ENCODE measurements at places on chromosomes 4 and X. TPM values are rescaled to one million over a fixed set of nuclear protein-coding genes. Genes with fewer than 3 reads are reported as not detected.

KLF8 gene
- 16.3 TPM for total RNA-seq

DNA sequence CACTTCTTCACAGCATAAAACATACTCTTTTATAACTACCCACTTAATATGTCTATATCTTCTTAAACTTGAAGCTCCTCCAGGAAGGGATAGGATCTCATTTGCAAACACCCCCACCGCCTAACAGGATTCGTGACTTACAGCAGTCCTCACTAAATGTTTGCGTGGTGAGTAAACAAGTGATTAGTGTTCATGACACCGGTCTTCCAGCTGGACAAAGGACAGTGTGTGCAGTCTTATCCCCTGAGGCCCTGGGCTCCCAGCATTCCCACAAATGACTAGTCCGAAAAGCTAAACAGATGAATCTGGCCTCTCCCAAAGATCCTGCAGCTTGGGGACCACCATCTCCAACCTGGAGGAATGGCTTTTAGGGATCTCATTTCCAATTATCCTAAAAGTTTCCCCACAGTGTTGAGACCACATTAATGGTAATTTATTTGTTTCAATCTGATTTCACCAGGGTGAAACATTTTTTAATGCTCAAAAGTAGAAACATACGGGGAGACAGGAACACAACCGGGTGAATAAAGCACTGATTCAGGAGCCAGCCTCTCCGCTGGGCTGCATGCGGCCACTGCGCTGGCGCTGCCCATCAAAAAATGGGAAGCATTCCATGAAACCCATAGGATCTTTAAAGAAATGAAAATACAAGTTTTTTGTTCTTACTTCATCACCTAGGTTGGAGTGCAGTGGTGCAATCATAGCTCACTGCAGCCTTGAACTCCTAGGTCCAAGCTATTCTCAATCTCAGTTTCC lies 69.2 kb downstream of the HADH start:
- H3K27ac ChIP-seq, result no peak overlapping the region
- DNase-seq, result no peak

GRCh38 chr4:89929425-89930159 lies 34.9 kb downstream of the MMRN1 start:
- no peaks in the 10 kb centered on the region for H3K36me3 ChIP-seq
- no peak overlapping the region for H3K27ac ChIP-seq
- H3K27me3 ChIP-seq, result no peaks in the 10 kb centered on the region
- H3K4me3 ChIP-seq, result no peak overlapping the region

DNA sequence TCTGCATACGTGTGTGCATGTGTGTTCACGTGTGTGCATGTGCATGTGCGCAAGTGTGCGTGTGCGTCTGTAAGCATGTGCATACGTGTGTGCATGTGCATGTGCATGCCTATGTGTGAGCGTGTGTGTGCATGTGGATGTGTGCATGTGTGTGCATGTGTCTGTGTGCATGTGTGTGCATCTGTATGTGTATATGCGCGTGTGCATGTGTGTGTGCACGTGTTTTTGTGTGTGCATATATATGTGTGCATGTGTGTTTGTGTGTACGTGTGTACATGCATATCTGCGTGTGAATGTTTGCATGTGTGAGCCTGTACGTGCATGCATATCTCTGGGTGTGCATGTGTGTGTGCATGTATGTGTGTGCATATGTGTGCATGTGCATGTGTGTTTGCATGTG lies 35.7 kb upstream of the DRD5 start:
- DNase-seq, result no peak
- no peak overlapping the region for H3K4me3 ChIP-seq
- H3K4me1 ChIP-seq, result no peaks in the 10 kb centered on the region

GRCh38 chr4:107922486-107923473 lies 8.6 kb upstream of the CYP2U1 start:
- H3K4me1 ChIP-seq, result no peaks in the 10 kb centered on the region
- H3K27me3 ChIP-seq, result no peaks in the 10 kb centered on the region
- DNase-seq, result no peak
- no peak overlapping the region for H3K27ac ChIP-seq
- no peaks in the 10 kb centered on the region for H3K36me3 ChIP-seq

DNA sequence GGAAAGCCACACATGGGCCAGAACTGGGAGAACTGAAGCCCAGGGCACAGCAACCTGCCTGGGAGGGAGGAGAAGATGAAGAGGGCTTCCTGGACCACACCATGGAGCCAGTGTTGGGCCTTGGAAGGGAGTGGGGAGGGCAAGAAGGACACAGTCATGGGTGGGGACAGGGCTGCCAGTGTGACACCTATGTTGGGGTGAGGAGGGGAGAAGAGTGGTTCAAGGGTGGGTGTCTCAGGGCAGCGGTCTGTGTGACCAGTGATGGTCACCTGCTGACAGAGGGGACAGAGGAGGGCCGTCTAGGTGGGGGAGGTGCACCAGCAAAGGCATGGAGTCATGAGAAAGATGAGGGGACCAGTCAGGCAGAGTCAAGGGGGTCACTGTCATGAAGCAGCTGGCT lies 13.8 kb downstream of the MAGED2 start:
- H3K27ac ChIP-seq, result no peak overlapping the region
- DNase-seq, result no peak
- no peaks in the 10 kb centered on the region for H3K36me3 ChIP-seq

- no peak overlapping the region for H3K27ac ChIP-seq
- H3K27me3 ChIP-seq, result no peaks in the 10 kb centered on the region
- peak; percentile 45 for DNase-seq
- no peaks in the 10 kb centered on the region for H3K36me3 ChIP-seq
These were observed 103.8 kb downstream of the SHOX start for GRCh38 chrX:734362-734761.

- no peak for DNase-seq
- H3K4me3 ChIP-seq, result no peak overlapping the region
- H3K27ac ChIP-seq, result no peak overlapping the region
- H3K27me3 ChIP-seq, result no peaks in the 10 kb centered on the region
- H3K4me1 ChIP-seq, result no peaks in the 10 kb centered on the region
- no peaks in the 10 kb centered on the region for H3K36me3 ChIP-seq
These were observed 109.2 kb downstream of the PHKA2 start for GRCh38 chrX:18874560-18875255.

GRCh38 chr4:61273233-61273632 lies 73.1 kb downstream of the ADGRL3 start:
- DNase-seq, result no peak
- no peak overlapping the region for H3K27ac ChIP-seq
- H3K27me3 ChIP-seq, result no peaks in the 10 kb centered on the region
- no peak overlapping the region for H3K4me3 ChIP-seq

DNA sequence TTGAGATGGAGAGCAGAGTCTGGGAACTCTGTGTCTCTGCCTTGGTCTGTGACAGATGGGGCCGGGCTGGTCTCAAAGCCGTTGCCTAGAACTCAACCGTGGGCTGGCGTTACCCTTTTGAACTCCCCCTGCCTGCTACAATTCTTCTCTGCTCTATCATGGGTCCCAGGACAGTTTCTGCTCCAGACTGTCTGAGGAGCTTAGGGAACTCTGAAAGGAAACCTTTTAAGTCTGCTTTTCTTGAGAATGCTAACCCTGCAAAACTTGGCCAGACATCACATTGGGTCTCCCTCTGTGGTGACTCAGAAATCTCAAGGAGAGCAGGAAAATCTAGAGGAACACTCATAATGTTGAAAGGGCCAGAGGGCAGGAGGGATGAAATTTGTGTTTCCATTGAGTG lies 240.6 kb downstream of the CBR4 start:
- no peak for DNase-seq
- no peak overlapping the region for H3K4me3 ChIP-seq
- no peak overlapping the region for H3K27ac ChIP-seq
- H3K27me3 ChIP-seq, result no peaks in the 10 kb centered on the region

GRCh38 chrX:102934624-102935023 lies 2.4 kb upstream of the RAB40AL start:
- no peak for DNase-seq
- H3K4me1 ChIP-seq, result no peaks in the 10 kb centered on the region
- H3K36me3 ChIP-seq, result no peaks in the 10 kb centered on the region
- no peak overlapping the region for H3K4me3 ChIP-seq
- H3K27ac ChIP-seq, result no peak overlapping the region
- H3K27me3 ChIP-seq, result no peaks in the 10 kb centered on the region

DNA sequence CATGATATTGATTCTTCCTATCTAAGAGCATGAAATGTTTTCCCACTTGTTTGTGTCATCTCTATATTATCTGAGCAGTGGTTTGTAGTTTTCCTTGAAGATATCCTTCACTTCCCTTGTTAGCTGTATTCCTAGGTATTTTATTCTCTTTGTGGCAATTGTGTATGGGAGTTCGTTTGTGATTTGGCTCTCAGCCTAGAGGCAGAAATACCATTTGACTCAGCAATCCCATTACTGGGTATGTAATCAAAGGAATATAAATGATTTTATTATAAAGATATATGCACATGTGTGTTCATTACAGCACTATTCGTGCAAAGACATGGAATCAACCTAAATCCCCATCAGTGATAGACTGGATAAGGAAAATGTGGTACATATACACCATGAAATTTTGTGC lies 172.7 kb upstream of the IL15 start:
- no peaks in the 10 kb centered on the region for H3K36me3 ChIP-seq
- H3K4me3 ChIP-seq, result no peak overlapping the region
- H3K4me1 ChIP-seq, result no peaks in the 10 kb centered on the region
- H3K27ac ChIP-seq, result no peak overlapping the region
- DNase-seq, result no peak

- H3K27me3 ChIP-seq, result no peaks in the 10 kb centered on the region
- H3K27ac ChIP-seq, result peak overlapping the region; percentile 84
- peak; percentile 72 for DNase-seq
- peak overlapping the region; percentile 26 for H3K4me3 ChIP-seq
These were observed 50.3 kb upstream of the ENPP6 start for GRCh38 chr4:184267673-184268583.

DNA sequence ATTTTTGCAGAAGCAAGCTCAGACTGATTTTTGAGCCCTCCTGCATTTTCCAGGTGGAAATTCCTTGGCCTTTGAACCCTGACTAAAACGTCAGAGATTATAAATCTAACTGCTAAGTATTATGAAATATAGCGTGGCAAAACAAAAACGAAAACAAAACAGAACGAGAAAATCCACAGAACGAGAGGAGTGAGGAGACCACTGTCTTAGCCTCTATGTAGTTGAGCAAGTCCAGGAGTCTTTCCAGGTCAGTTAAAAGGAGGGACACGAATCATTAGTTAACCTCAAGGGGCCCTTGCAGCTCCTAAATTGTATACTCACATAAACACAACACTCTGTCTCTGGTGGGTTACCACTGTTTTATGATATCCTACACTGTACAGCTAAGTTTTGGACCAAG lies 80.2 kb downstream of the SYNPO2 start:
- no peak for DNase-seq
- H3K36me3 ChIP-seq, result no peaks in the 10 kb centered on the region
- H3K27ac ChIP-seq, result peak overlapping the region; percentile 52
- H3K27me3 ChIP-seq, result no peaks in the 10 kb centered on the region

DNA sequence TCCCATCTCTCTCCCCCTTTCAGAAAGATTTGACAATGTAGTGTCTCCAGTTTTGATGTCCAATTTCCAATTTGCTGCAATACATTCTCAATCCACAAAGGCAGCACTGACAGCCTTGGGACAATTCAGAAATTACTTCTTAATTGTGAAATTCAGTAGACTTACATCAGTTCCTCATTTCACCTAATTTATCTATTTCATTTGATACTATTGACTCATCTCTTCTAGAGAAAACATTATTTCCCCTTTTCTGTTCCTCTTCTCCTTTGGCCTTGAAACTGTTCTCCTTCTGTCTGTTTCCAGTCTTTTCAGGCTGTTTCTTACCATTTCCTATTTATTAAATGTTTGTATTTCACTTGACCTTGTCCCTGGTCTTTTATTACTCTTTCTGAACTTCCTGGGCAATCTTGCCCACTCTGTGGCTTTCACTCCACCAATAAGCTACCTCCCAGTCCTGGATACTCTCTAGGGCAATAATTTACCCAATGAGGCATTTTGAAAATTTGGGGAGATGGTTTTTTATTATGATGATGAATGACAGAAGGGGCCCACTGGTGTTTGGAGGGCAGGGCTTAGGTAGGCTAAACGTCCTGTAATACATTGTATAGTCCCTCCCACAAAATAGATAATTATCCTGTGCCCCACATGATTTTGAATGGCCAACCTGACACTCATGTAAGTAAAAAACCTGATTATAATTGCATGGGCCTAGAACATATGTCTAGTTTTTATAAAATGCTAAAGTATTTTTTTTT lies 498.0 kb upstream of the BOD1L1 start:
- no peak for DNase-seq
- no peak overlapping the region for H3K4me3 ChIP-seq
- no peaks in the 10 kb centered on the region for H3K36me3 ChIP-seq
- H3K4me1 ChIP-seq, result no peaks in the 10 kb centered on the region
- no peak overlapping the region for H3K27ac ChIP-seq
- no peaks in the 10 kb centered on the region for H3K27me3 ChIP-seq

DNA sequence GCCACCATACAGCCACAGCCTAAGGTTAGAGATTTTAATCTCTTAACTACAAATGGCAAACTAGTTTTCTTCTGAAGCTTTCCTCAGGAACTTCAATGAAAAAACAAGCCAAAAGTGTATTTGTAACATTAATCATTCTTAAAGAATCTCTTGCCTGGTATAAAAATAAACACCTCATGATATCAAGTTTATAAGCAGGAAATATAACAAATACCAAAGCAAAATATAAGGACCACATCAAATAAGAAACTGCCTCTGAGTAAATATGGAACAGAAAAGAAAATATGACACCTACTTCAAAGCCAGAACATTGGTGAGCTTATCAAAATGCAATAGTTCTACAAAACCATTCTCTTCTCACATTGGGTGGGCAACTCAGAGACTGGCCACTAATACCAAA lies 89.9 kb downstream of the GPC4 start:
- no peak overlapping the region for H3K27ac ChIP-seq
- H3K4me3 ChIP-seq, result no peak overlapping the region
- no peaks in the 10 kb centered on the region for H3K27me3 ChIP-seq
- H3K36me3 ChIP-seq, result no peaks in the 10 kb centered on the region
- DNase-seq, result no peak

DNA sequence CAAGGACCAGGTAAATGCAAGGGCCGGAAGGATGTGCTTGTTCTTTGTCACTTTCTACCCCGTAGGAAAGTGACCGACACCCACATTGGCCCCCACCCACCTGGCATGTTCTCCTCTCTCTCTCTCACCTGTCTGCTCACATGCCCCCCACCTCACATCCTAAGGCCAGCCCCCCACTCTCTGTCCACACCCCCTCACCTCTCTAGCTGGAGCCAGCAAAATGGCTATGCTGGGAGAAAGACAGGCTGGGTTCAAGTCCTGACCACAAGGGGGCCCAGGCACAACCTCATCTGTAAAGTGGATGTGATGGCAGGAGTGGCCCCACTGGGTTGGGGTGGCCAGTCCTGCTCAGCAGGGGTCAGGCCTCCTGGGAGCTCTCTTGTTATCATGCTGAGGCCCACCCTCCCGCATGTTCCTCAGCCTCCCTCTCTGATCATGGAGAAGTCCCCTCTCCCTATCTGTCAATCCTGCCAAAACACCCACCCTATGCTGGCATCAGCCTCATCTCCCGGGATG lies 1.7 kb upstream of the PPP2R2C start:
- peaks cover 52% of the 10 kb centered on the region for H3K27me3 ChIP-seq
- no peak overlapping the region for H3K4me3 ChIP-seq
- no peaks in the 10 kb centered on the region for H3K36me3 ChIP-seq
- no peak overlapping the region for H3K27ac ChIP-seq
- no peak for DNase-seq

GRCh38 chr4:112145326-112145789 lies at the start of gene FAM241A:
Gene FAM241A, plus strand, starts transcription at chr4:112145454. Its CDS starts 127 bp downstream, at chr4:112145581.
- DNase-seq, result peak; percentile 94
- no peaks in the 10 kb centered on the region for H3K36me3 ChIP-seq
- H3K4me1 ChIP-seq, result peaks cover 8% of the 10 kb centered on the region
- peak within 1 kb of the TSS; percentile 88 for H3K27ac ChIP-seq
